Stimulated activated CD4-positive, alpha-beta T cell treated with anti-CD3 and anti-CD28 coated beads, TNF-alpha, amount 100 ng/mL, for 48 hours (primary cell): ENCODE measurements at places on chromosomes 6 and 20.

DNA sequence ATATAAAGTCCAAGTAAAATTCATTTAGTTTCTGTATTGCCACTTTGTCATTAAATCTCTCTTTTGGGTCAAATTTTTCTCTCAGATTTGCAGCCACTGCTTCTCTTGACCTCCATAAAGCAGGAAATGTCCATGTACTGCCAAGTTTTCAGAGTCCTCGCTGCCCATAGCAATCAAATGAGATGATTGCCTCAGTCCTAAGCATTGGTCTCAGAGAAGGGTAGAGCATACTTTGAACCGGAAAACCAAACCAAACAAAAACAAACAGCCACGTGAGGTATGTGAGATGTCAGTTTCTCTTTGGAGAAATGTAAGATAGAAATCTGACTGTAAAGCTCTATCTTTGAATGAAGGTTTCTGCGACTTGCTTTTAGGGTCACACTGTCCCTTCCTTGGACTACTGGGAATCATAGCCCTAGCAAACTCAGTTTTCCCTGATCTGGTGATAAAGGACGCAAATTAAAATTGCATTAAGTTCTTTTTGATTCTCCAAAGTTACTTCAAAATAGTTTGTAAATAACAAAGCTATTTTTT is 505.4 kb upstream of the CITED2 start:
- DNase-seq = no peak

GRCh38 chr6:34004706-34005105 is 141.2 kb downstream of the GRM4 start:
- no peak for DNase-seq

DNA sequence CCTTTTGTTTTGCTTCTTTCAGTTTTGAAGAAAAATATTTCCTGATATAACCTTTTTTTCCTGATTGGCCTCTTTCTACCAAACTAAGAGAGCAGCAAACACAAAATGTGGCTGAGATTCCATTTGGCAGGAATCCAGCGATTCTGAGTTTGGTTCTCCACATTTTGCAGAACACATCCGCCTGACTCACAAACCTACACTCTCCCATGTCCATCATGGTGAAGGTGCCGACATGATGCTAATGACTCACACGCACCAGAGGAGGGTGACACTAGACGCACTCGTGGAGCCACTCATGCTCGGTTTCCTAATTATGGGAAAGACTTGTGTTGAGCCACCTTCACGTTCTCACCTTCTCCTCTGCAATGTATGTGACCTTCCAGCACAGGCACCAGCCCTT is 45.9 kb upstream of the DUSP22 start:
- DNase-seq = no peak

GRCh38 chr6:82396964-82397751 is 33.5 kb downstream of the TPBG start:
- DNase-seq = no peak

- no peak for DNase-seq
Measured at GRCh38 chr20:19807946-19808330, 49.9 kb downstream of the RIN2 start.

GRCh38 chr20:24676353-24676977 is 207.0 kb downstream of the SYNDIG1 start:
- no peak for DNase-seq

- DNase-seq = no peak
Measured at GRCh38 chr20:45337367-45338120, 10.7 kb downstream of the SDC4 start.

- no peak for DNase-seq
Measured at GRCh38 chr6:30870546-30870945, 13.8 kb upstream of the DDR1 start.

GRCh38 chr20:50048420-50049166 is 64.4 kb downstream of the UBE2V1 start:
- DNase-seq = no peak

DNA sequence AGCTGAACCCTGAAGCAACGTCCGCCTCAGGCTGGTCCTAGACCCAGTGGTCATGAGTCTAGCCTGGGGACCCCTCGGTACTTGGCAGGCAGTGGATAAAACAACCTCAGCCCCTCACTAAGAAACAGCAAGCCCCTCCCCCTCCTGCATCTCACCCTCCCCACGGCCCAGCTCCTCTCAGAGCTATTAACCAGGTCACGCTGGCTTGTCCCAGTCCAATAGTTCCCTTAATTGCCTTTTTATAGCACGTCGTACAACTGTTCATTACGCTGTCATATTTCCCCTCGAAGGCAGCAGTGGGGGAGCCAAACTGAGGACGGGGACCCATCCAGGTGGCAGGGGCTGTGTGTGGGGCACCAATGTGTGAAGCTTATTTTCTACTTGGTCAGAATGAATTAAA is 8.6 kb upstream of the SLC32A1 start:
- no peak for DNase-seq

DNA sequence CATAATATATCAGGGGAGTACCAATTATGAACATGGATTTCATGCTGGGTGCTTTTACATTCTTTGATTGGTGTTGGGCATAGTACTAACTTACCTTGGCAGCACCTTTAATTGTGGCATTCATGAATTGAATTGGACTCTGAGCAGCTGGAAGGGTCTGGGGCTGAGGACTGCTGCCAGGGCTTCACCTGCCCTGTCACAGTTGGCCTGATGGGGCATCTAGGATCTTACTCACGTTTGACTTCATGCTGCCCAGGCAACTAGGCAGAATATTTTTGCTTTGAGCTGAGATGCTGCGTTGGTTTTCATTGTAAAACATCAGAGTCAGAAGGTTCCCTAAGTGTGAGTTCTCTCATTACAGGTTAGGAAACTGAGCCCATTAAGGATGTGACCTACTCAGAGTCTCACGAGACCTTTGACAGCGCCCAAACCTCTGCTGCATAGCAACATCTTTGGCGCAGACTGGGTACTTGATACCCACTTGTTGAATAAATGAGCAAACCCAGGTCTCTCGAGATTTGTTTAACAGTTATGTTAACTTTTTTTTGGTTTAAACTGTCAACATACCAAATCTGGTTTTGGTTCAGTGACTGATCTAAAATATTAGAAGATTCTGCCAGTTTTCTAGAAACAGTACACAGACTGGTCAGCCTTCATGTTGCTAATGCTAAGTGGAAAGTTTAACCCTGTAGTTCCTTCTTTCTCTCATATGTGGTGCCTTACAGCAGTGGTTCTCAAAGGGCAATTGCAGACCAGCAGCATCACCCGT is 104.9 kb downstream of the TCP11 start:
- no peak for DNase-seq

- no peak for DNase-seq
Measured at GRCh38 chr20:53828088-53828681, 234.5 kb upstream of the ZNF217 start.

- DNase-seq = no peak
Measured at GRCh38 chr6:128493877-128494276, 26.5 kb downstream of the PTPRK start.

DNA sequence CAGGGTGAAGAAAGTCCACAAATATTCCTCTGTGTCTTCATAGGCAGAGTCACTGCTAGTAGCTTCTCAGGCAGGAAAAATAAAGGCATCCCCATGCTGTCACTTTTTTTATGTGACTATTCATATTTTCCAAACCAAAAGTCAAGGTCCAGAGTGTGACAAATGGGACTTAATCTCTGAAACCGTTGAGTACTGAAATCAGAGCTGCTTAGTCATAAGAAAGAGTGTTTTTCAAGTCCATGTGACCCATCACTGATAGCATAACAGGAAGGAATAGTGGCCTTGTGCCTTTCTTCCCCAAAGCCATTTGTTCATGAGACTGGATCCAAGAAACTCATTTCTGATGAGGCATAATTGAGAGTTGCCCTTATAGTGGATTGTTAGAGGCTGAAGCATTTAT is 210.3 kb upstream of the TSHZ2 start:
- no peak for DNase-seq

DNA sequence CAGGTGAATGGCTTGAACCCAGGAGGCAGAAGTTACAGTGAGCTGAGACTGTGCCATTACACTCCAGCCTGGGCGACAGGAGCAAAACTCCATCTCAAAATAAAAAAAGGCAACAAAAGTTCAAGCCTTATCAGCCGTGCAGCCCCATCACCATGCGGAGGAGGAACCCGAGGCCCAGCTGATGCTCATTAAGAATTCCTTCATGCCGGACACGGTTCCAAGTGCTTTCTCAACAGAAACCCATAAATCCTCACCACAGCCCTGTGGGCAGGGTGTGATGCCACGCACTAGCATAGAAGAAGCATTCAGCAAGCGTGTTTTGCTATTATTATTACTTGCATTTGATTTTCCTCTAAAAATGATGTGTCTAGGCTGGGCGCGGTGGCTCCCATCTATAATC is 56.3 kb downstream of the PREX1 start:
- no peak for DNase-seq

DNA sequence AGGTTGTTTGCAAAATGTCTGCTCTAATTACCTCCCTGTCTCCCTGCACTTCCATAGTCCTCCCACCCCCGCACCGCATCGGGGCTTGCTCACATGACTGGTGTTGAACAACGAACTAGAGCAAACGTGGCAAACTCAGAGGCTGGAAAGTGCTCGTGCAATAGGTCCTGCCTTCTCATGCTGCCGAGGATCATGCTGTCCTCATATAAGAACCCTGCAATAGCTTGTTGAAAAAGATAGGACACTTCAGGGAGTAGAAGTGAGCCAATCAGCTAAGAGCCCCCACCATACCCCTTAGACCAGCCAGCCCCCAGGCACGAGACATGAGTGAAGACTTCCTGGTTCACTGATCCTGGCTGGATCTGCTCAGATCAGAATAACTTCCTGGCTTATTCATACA is 219.2 kb downstream of the C6orf118 start:
- DNase-seq = no peak

- DNase-seq = no peak
Measured at GRCh38 chr20:496126-496696, 33.9 kb upstream of the TBC1D20 start.

- DNase-seq = no peak
Measured at GRCh38 chr20:61027218-61027617, 224.8 kb upstream of the CDH4 start.

DNA sequence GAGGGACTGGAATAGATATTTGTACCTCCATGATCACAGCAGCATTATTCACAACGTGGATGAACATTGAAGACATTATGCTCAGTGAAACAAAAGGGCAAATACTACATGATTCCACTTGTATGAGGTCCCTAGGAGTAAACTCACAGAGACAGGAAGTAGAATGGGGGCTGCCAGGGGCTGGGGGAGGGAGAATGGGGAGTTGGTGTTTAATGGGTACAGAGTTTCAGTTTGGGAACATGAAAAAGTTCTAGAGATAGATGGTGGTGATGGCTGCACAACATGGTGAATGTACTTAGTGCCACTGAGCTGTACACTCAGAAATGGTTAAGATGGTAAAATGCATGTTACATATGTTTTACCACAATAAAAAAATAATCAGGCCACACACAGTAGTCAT is 164.3 kb upstream of the RREB1 start:
- DNase-seq = no peak

DNA sequence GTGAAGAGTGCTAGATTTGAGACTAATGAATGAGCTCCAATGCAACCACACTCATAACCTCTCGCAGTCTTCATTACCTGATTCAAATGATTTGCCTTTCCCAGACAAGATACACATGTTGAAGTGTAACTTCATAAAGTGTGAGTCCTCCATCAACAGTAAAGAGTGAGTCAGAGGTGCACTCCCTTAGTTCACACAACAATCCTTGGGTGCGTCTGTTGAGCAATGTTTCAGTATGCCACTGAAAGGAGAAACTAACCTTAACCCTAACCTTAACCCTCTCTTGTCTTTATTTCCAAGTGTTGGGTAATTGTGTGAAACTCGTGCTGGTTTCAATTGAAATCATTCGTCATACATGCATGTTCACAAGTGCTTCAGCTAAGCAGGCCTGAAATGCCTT is 21.0 kb upstream of the RIN2 start:
- DNase-seq = no peak

DNA sequence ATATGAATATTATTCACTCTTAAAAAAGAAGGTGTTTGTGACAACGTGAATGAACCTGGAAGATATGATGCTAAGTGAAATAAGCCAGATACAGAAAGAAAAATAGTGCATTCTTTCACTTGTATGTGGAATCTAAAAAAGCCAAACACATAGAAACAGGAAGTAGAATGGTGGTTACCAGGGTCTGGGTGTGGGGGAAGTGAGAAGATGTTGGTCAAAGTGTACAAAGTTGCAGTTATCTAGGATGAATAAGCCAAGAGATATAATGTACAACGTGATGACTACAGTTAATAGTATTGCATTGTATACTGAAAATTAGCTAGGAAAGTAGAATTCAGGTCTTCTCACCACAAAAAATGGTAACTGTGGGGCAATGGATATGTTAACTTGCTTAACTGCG is 151.1 kb upstream of the HCRTR2 start:
- DNase-seq = no peak

GRCh38 chr6:144400321-144400720 is 115.2 kb downstream of the UTRN start:
- no peak for DNase-seq

DNA sequence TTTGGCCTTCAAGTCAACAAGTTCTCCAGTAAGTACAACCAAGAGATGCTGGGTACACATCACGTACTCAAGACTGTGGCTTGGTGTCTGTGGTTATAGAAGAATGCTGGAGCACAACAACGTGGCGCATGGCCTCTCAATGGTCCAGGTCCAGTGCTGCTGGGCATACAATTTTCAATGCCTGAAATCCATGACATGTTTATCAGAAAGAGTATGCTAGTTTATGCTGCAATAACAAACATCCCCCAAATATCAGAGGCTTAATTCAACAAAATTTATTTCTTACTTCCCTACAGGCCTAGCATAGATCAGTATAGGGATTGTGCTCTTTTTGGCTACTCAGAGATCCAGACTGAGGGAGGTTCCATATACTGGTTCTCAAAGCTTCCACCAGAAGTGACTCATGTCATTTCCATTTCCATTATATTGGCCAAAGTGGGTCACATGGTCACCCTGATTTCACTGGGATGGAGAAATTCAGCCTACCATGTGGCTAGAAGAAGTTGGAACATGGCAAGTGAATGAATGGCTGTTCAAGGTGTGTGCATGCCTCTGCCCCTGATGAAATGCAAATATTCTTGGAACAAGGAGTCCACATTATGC is 33.3 kb upstream of the KIF16B start:
- DNase-seq = no peak

DNA sequence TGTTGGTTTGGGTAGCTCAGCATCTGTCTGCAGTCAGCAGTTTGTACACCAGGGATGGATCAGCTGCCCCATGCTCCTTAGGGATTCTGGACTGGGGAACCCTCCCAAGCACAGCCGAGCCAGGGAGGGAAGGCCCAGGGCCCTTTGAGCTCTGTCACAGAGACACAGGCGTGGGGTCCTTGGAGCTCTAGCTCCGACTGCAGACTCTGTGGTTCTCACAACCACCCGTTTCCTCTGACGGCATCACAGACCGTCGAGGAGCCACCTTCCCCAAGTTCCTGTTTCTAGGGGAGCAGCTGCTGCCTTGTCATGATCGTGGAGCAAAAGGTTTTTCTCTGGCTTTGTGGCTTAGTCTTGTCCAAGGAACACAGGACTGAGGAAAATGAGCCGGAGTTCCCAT is at the start of gene SLA2:
Gene SLA2 (minus strand): TSS at position 199 of the 400 bp plus-strand sequence. CDS start 4,861 bp downstream, outside the sequence.
- DNase-seq = no peak
